ENCODE measurements at places on chromosomes 2 and 18. TPM values are rescaled to one million over a fixed set of nuclear protein-coding genes. Genes with fewer than 3 reads are reported as not detected.
A peak's percentile ranks its signal among the peaks of the same experiment; 100 is the strongest.

The DSG3 gene
- total RNA-seq: under 0.01 TPM

The CD8B2 gene
- not detected for total RNA-seq

The KCNG3 gene
- total RNA-seq: under 0.01 TPM

GRCh38 chr2:96848264-96848663, 4.4 kb upstream of the ANKRD23 start:
- no peak for DNase-seq

DNA sequence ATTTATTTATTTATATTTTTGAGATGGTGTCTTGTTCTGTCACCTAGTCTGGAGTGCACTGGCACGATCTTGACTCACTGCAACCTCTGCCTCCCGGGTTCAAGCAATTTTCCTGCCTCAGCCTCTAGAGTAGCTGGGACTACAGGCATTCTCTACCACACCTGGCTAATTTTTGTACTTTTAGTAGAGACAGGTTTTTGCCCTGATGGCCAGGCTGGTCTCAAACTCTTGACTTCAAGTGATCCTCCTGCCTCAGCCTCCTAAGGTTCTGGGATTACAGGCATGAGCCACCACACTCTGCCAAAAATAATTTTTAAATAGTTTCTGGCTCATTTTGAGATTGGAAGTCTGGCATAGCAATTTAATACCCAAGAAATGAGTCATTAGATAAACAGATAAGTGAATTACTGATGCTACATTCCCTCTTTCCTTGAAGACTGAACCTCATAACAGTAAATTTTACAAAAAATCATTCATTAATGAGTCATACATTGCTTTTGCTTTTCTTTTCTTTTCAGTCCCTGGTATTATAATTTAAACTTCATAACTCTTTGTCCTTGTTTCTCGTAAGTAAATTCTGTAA, 881.6 kb upstream of the PIK3C3 start:
- peak; percentile 36 for DNase-seq

DNA sequence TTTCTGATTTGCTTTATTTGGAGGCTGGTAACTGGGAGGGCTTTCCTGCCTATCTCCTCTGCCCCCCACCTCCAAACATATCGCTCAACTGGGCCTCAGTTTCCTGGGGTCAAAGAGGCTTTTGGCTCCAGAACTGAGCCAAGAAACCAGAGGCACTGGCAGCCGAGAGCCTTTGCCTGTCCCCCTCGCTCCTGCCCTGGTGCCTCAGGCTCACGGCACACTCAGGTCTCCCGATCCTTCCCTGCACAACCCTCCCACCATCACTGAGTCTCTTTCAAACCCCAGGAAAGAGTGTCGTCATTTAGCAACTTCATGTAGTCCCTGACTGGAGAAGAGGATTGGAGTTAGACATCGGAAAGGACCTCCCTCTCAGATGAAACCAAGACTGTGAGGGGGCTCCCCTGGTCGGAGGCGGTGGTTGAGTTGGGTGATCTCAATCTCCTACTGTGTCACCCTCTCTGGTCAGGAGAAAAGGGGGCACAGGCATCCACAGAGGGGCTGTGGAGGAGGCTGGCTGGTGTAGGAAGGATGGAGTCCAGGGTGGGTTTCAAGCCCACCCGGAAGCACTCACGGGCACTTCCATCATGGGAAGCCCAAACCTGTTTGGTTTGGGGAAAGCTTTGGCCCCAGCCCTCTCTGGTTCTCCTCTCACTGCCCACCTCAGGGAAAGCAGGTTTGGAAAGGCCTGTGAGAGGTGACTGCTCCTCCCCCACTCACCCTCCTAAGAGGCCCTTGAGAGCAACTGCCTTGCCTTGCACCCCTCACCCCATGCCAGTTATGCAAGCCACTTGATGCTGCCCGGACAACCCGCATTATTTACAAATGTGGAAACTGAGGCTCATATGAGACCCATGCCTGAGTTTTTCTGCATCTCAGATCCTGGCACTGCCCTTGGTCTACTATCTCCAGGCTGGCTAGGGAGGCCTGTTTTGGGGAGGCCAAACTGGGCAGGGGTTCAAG, 62.3 kb downstream of the TNS1 start:
- no peak for DNase-seq

DNA sequence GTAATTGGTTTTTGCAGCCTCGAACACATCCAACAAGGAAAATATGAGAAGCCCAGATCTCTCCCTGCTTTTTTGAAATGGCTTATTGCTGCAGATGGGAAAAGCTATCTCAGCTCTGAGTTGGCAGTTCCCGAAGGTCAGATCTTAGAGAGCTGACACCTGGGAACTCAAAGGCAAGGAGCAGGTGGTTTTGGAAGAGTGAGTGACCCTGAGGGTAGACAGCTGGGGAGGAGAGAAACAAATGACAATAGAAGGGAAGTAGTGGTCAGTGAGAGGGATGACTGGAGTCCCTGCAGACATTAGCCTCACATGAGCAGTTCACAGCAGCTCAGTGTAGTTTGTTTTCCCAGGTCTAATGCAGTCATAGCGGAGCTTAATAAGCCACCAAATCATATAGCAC, 317.9 kb downstream of the STK39 start:
- no peak for DNase-seq

- DNase-seq: no peak
Observed at GRCh38 chr18:46629361-46629760, 27.7 kb downstream of the LOXHD1 start.

GRCh38 chr18:75592527-75592926, 165.0 kb upstream of the SMIM21 start:
- no peak for DNase-seq

DNA sequence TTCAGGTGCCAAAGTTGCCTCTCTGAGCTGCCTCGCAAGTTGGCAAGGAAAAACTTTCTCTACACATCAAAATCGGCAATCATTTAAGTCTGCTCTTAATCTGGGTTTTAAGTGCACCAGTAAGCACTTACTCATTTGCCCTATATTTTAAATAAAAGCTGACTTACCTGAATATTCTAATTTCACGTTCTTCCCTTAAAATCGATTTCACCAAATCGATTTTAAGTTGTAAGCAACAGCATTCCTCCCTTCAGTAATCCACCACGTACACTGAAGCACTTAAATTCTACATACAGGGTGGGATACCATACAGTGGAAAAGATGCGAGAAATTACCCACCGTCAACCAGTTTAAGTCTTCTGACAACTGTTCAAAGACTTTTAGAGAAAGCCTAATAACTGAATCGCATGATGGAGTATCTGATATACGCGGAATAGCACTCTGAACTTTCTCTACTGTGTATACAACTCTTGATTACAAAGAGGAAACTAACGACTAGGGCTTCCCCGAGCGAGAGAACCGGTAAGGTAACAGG, 1.6 kb downstream of the PPP3R1 start:
- DNase-seq: no peak

DNA sequence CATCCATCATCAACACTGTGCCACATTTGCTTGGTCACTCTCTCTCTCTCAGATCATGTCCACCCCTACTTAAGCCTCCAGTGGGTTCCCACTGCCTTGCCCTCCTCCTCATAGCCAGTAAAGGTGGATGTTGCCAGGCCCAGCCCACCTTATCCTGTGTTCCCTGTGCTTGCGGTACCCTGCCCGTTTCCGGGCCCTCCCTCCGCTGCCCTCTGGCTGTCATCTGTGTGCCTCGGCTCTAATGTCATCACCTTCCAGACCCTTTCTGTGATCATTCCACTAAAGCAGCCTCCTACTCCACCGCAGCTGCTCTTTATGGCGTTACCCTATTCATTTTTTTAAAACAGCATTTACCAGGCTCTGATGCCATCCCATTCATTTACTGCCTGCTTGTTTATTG, 305.7 kb upstream of the SKOR2 start:
- no peak for DNase-seq

DNA sequence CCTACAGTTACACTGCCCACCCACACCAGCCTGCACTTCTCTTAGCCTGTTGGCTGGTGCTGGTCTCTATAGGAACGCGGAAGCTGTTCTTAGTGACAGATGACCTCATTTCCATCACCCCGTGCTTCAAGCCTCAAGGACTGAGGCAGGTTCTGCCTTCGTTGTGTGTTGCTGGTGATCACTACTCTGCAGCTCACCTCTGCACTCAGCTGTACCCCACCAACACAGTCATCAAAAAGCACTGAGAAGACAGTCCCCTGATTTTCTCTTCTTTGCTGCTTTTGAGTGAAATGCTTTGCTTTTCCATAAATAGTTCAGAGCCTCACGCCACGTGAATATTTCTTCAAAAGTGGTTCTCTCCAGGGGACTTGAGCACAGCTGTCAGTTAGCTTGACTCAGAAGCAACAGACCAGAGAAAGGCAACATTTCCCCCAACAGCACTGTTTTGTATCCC, 225.7 kb upstream of the CCDC150 start:
- DNase-seq: no peak

DNA sequence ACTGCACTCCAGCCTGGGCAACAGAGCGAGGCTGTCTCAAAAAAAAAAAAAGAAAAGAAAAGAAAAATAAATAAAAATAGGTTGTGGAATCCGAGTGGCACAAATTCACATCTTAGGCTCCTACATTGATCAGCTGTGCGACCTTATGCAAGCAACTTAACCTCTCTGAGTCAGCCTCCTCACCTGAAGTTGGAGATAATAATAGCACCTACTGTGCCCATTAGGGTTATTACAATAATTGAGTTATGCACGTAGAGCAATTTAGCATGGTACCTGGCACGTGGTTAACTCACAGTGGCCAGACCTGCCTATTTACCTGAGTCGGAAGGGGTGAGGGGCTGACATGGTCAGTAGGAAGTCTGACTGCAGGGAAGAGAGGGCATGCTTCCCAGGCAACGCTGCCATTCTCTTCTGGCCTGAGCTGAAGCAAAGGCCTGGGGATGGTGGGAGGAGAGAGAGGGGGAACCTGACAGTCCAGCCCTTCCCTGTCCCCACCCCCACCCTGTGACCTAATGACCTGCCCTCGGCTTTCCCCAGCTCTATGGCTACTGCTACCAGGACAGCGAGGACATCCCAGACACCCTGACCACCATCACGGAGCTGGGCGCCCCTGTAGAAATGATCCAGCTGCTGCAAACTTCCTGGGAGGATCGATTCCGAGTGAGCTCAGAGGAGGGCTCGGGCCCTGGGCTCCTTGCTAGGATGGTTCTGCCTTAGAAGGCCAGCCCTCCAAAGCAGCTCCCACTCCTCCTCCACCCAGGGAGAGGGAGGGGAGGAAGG, 5.1 kb downstream of the PKDCC start:
- DNase-seq: peak; percentile 80

DNA sequence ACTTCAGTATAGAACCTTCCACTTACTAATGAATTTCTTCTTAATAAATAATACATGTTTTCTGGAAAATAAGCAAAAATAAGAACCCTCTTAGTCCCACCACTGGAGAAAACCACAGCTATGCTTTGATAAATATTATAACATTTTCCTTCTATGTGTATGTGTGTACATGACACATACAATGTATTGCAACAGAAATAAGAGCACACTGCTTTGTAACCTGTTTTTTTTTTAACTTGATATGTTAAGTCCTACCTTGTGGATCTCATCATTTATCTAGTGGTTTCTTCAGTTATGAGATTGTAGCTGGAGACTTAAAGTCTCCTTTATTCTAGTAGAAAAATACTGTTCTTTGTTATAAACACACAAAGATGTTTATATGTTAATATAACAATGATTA, 17.2 kb downstream of the INPP1 start:
- DNase-seq: no peak

- DNase-seq: peak; percentile 46
Observed at GRCh38 chr2:156399950-156400705, 36.1 kb upstream of the GPD2 start.

DNA sequence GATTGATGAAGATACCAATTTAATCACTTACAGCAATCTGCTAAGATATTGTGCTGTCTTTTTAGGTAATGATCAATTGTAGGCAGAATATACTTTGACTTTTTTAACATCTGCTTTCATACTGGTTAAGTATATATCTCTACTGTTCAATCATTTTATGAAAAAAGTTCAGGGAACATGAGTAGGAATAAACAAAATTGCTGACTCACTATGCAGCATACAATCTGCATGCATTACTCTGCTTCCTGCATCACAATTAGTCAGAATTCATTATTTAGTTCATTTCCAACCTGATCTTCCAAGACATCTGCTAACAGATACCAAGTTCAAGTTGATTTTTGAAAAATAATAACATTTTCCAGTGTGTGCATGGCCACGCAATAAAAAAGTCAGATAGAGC, 1430.4 kb upstream of the LRRTM1 start:
- DNase-seq: no peak

GRCh38 chr2:169561364-169561763, 12.3 kb downstream of the FASTKD1 start:
- no peak for DNase-seq

GRCh38 chr2:230944123-230944653, 19.1 kb upstream of the GPR55 start:
- DNase-seq: no peak

DNA sequence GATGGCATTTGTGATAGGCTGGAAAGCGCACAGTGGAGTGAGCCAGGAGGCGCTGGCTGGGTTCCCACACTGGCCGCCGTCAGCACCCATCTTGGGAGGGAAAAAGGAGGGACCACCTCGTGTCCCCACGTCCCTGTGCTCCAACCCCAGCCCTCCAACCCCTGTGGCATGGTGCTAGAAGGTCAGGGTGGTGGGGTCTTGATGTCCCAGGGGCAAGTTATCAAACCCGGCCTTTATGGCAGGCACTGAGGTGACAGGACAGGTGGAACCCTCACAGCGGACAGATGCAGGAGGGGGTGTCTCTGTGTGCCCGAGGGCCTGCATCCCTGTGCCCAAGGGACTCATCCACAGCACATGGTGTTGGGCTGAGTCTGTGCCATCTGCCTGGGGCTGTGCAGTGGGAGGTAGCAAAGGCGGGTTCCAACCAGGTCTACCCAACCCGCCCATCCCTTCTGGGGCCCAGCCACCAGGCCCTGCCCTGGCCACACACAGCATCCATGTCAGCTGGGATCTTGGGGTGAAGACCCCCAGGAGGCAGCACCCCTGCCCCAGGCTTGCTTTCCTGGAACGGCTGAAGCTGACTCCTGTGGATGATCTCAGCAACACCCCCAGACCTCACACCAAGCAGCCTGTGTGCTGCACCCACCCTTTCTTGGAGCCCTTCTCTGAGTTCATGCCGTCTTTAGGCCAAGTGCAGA, 246.1 kb downstream of the NDUFA10 start:
- DNase-seq: no peak

- no peak for DNase-seq
Observed at GRCh38 chr2:132953771-132954170, 283.8 kb upstream of the LYPD1 start.

DNA sequence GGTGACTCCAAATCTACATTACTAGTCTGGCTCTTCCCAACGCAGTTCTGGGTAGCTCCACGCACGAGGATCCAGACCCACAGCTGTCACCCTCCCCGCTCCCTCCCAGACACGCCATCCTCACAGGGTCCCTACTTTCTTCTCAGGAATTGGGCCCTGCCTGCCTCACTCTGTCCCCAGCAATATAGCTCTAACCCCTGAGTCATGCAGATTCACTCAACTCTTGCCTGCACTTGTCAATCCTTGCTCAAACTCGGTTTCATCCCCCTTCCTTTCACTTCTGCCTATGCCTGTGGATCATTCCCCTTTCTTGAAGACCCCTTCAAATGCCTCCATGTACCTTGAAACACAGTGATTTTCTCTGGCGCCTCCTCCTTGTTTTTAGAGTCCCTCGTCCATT, 5.0 kb downstream of the ST8SIA5 start:
- DNase-seq: no peak

All from fibroblast of villous mesenchyme (primary cell).